Stimulated activated CD4-positive, alpha-beta T cell treated with anti-CD3 and anti-CD28 coated beads, Interleukin-4, amount 100 ng/mL, for 4 hours (primary cell): ENCODE measurements at places on chromosomes 13 and 19.
A peak's percentile ranks its signal among the peaks of the same experiment; 100 is the strongest.

DNA sequence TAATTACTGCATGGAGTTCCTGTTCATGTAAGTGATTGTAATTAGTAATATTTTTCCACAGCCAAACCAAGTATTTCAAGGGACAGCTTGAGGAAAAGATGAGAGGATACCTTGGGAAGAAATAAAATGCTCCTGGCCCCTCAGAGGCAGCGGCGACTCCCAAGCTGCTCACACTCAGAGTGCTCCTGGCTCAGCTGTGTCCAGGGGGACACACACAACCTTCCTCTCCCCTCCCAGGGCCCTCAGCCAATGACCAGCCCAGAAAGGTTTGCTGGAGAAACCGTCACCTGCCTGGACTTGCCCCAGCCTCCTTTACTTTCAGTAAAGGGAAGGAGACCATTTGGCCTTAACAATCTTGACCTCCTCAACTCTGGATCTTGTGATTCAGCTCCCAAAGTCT lies 51.1 kb downstream of the CRYL1 start:
- no peak for DNase-seq

- DNase-seq, result no peak
These were observed 96.6 kb downstream of the UBL3 start for GRCh38 chr13:29753618-29754472.

DNA sequence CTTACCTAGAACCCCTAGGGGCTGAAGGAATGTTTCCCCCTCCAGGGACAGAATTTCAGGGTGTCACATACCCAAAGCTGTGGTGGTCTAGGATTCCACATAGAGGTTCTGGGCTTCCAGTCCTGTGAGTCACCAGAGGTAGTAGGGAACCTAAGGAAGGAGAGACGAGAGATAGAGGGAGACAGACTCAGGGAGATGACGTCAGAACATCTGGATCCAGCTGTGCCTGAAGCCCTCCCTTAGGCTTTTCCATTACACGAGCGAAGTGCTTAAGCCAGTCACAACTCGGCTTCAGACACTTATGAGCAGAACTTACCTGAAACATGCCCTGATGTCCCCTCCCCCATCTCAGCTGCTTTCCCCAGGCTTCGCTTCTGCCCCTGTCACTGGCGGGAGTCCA lies 11.8 kb upstream of the SELENOW start:
- no peak for DNase-seq

GRCh38 chr19:47511128-47511517 lies 3.7 kb downstream of the NAPA start:
- DNase-seq, result no peak

DNA sequence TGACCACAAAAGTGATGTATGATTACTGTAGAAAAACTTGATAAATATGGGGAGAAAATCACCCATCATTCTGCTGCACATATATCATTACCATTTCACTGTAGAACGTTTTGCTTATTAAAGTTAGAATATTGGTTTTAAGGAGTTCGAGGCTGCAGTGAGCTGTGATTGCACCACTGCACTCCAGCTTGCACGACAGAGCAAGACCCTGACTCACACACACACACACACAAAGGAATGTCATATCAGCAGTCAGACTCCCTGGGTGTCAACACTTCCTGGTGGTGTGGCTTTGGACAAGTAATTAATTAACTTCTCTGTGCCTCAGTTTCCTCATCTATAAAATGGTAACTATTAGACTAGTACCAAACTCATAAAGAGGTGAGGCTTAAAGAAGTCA lies 11.3 kb upstream of the PNMA8A start:
- DNase-seq, result no peak

- DNase-seq, result no peak
These were observed 7.3 kb downstream of the OPA3 start for GRCh38 chr19:45577111-45577905.

GRCh38 chr13:90185734-90186133 lies 1161.8 kb upstream of the MIR17HG start:
- no peak for DNase-seq

GRCh38 chr13:78630511-78630910 lies 27.2 kb upstream of the POU4F1 start:
- no peak for DNase-seq

DNA sequence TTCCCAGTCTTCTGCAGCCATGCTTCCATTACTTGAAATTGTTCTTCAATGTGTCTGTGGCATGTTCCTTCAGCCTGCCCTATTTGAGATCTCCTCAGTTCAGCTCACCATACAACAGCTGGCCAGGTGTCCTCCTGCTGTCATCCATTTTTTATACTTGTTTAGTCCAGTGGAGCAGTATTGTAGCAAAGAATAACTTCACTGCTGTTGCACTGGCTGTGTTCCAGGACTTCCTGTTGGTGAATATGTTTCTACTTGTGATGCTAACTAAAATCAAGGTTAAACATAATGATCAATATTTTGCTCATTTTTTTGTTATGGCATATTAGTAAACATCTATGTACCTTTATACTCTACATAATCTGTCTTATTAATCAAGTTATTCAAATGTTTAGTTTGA lies 1394.1 kb downstream of the PCDH9 start:
- no peak for DNase-seq

- no peak for DNase-seq
These were observed 14.2 kb upstream of the PNMA8C start for GRCh38 chr19:46442808-46443450.

DNA sequence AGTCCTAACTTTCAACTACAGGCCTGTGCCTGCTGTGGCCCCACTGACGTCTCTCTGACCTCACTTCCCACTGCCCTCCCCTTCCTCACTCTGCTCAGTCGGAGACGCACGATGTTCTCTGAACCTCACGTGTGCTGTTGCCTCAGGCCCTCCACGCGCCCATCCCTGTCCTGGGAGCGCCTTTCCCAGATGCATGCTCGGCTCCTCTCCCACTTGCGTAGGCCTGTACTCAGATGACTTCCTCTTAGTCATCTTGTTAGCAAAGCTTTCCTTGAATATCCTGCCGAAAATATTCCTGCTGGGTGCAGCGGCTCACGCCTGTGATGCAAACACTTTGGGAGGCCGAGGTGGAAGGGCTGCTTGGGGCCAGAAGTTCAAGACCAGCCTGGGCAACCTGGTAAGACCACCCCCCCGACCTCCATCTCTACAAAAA lies 9.3 kb upstream of the SYT5 start:
- no peak for DNase-seq

GRCh38 chr13:90633849-90634248 lies 713.6 kb upstream of the MIR17HG start:
- DNase-seq, result no peak

- DNase-seq, result no peak
These were observed 202.6 kb downstream of the TSHZ3 start for GRCh38 chr19:31146546-31147183.

GRCh38 chr13:30857636-30858035 lies 48.4 kb upstream of the MEDAG start:
- no peak for DNase-seq

DNA sequence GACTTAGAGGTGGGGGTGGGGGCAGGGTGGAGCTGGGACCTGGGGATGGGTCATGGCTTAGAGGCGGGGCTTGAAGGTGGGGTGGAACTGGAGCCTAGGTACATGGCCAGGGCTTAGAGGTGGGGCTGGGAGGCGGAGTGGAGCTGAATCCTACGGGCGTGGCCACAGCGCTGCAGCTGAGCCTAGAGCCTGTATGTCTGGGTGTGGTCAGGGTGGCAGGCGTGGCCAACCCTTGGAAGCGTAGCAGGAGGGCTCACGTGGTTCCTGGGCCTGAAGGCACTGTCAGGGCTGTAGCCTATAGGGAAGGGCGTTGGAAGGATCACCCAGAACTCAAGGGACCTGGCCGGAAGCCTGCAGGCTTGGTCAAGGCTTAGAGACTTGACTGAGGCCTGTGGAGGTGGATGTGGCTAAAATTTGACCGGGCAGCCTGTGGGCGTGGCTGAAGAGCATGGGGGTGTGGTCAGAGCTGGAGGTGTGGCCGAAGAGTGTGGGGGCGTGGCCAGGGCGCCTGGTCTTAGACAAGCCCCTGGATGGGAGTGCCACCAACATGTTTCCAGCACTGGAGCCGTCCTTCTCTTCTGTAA lies 24.3 kb downstream of the COLGALT1 start:
- DNase-seq, result no peak

- DNase-seq, result no peak
These were observed 314.9 kb upstream of the SLITRK5 start for GRCh38 chr13:87356314-87356713.

GRCh38 chr19:15276620-15277215 lies 44.5 kb upstream of the EPHX3 start:
- no peak for DNase-seq

DNA sequence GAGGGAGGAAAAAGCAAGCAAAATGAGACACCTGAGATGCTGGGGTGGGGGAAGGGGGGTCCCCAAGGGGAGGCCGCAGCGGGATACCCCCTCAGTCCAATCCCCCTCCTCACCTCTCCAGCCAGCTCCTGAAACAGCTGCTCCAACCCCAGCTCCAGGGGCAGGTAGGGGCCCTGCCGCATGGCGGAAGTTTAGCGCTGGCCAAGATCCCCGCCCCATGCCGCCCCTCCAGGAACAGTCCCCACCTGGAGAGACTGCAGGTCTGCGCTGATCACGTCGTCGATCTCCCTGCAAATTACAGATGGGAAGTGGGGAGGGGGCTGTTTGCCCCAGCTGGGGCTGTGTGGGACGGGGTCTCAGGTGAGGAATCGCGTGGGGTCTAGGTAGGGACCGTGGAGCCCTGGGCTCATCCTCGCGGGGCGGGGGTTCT lies 9.0 kb downstream of the CAPN12 start:
- no peak for DNase-seq

DNA sequence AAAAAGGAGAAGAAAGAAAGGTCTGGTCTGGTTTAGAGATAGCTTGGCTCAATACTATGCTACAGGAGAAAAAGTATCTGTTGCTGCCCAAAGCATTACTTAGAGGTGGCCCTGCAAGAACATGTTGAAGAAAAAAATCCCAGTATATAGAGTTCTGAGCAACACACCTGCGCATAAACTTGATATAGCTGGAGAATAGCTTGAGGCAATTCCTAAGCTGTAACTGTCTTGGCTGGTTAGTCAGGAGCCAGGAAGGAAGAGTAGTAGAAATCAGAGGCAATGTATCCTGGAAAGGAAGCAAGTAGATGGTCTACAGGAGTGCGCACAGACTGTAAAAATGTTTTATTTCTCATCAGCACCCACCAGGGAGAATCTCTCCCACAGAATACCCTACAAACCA lies 209.7 kb downstream of the SLITRK1 start:
- DNase-seq, result no peak

DNA sequence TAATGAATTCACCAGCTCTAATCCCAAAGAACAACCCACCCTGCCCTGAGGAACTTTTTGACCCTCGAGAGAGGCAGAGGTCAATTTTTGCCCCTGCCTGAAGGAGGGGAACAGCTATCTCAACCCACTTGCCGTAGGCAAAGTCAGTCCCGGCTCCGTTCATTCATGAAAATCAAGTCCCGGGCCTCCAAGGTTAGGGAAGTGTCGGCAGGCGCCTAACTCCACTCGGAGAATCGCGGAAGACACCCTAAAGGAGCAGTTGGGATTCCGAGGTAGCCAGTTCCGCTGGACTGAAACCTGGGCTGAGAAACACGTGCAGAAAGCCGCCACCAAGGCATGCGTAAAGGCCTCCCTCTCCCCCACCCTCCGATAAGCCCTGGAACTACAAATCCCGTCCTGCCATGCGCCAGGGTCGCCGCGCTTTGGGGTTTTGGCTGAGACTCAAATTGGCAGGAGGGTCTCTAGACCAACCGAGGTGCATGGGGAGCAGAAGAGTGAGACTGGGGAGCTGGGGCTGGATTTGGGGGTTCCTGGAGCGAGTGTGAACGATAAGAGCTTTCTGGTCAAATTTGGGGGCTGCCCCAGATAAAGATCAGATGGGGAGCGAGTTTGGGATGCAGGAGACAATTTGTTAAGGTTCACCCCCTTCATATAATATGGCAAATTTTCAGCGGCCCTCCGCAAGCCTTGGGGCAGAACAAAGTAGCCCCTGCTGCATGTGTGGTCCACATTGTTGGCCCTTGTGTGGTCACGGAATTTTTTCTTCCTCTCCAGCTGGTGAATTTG lies at the start of gene TNPO2:
Gene TNPO2 (minus strand): TSS at position 292 of the 786 bp plus-strand sequence. CDS start 2,955 bp downstream, outside the sequence.
- peak; percentile 74 for DNase-seq

DNA sequence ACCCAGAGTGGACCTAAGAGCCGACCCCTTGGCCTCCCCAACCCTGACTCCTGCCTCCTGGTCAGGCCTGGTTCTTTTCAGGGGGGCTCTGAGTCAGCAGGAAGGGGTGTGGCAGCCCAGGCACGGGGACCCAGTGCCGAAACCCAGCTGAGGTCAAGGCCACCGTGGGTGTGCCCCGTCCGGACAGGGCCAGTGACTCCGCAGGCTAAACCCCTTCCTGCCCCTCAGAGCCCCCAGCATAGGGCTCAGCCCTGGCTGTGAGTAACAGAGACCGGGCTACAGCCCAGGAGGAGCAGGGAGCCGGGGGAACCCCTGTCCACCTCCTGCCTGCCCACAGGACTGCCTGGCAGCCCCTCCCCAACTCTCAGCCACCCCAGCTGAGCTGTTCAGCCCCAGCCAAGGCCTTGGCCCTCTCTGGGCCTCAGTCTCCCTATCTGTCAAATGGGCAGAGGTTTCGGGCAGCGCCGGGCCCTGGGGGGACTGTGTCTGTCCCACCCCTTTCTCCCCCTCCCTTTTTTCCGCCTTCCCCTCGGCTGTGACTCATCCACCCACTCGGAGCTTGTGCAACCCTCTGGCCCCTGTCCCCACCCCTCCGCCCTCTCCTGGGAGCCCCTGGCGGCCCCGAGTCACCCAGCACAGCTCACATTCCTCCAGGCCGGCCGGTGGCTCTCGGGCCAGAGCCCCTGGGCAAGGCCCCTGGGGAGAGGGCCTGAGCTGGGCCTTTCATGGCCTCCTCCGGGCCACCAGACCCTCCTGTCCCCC lies 8.6 kb downstream of the ZBTB7A start:
- peak; percentile 55 for DNase-seq

DNA sequence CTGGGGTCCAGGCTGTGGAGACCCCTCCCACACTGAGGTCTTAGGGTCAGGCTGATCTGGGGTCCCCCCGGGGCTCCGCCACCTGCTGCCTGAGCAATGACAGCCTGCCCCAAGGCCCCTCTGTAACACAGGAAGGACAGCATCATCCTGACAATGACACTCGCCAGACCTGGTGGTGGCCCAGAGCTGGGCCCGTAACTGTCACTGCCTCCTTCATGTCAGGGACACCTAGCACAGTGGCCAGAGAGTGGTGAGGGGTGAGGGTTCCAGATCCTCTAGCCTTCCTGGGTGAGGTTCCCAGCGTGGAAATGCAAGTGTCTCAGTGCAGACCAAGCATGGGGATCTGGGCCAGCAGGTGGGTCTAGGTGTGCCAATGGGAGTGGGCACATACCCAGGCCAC lies 27.8 kb downstream of the OPA3 start:
- no peak for DNase-seq

- DNase-seq, result no peak
These were observed 4.7 kb downstream of the CCDC194 start for GRCh38 chr19:17389288-17389687.

GRCh38 chr13:41312176-41312500 lies 1.1 kb downstream of the NAA16 start:
- no peak for DNase-seq
